ENCODE measurements at places on chromosomes 11 and 22.
A peak's percentile ranks its signal among the peaks of the same experiment; 100 is the strongest.

DNA sequence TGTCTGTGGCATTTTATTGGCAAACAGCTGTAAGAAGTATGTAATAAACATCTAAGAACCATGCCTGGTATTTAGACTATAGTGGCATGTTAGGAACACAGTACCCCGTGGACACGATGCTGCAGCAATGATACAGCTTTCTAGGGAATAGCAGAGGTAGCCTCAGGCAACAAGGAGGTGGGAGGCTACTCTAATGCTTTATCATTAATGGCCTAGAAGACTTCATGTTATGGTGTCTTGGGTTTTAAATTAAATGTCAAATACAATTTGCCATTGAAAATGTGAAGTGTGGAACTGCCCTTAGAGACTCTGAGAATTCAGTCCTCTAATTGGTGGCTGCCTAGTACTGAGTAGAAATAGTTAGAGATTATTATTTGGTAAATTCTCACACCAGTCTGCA is 516.9 kb downstream of the CNTN5 start:
- no peak for DNase-seq

GRCh38 chr22:38257650-38258250 is 15.1 kb downstream of the TMEM184B start:
- no peak for DNase-seq

DNA sequence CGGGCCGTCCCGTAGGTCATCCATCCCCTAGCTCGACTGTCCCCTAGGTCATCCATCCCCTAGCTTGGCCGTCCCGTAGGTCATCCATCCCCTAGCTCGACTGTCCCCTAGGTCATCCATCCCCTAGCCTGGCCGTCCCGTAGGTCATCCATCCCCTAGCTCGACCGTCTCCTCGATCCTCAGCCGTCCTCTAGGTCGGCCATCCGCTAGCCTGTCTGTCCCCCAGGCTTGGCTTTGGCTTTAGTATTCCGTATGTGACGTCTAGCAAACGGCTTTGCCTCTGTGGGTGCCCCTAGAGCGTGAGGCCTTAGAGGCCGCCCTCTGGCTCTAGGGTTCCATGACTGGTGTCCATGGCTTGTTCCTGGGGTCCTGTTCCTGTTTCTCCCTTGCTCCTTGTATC is 40.6 kb upstream of the BID start:
- no peak for DNase-seq

GRCh38 chr11:73804712-73805111 is 17.0 kb downstream of the MRPL48 start:
- no peak for DNase-seq

DNA sequence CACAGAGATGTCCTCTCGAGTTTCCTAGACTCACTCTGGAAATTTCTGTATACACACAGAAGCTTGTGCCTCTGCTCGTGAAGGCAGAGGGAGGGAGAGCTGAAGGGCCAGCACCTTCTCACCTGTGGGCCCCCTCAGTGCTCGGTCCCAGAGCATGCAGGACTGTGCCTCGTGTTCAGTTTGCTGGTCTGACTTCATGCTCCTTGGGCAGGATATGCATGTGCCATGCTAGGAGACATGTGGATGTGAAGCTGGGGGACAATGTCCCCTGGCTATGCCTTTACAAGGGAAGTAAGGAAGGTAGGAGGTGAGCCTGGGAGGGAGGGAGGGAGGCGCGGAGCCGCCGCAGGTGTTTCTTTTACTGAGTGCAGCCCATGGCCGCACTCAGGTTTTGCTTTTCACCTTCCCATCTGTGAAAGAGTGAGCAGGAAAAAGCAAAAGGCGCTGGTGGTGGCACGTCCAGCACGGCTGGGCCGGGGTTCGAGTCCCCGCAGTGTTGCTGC is 22.6 kb downstream of the NEAT1 start:
- no peak for DNase-seq

DNA sequence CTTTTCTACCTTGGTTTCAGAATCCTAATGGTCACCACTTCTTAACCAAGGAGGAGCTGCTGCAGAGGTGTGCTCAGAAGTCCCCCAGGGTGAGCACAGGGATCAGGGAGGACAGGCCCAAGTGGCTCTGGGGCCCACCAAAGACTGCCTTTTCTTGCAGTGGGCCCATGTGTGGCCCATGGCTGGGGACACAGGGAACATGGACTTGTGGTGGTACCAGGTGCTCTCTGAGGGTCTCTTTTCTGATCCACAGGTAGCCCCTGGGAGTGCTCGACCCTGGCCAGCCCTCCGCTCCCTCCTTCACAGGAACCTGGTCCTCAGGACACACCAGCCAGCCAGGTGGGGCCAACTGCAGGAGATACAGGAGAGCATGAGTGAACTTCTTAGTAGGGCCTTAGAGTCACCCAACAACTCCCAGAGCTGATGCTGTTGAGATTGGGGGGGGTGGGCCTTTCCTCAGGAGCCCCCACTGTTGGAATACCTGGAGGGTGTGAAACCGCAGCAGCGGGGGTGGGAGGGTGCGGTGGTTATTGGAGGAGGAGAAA is 2.0 kb downstream of the MUS81 start:
- DNase-seq = no peak

DNA sequence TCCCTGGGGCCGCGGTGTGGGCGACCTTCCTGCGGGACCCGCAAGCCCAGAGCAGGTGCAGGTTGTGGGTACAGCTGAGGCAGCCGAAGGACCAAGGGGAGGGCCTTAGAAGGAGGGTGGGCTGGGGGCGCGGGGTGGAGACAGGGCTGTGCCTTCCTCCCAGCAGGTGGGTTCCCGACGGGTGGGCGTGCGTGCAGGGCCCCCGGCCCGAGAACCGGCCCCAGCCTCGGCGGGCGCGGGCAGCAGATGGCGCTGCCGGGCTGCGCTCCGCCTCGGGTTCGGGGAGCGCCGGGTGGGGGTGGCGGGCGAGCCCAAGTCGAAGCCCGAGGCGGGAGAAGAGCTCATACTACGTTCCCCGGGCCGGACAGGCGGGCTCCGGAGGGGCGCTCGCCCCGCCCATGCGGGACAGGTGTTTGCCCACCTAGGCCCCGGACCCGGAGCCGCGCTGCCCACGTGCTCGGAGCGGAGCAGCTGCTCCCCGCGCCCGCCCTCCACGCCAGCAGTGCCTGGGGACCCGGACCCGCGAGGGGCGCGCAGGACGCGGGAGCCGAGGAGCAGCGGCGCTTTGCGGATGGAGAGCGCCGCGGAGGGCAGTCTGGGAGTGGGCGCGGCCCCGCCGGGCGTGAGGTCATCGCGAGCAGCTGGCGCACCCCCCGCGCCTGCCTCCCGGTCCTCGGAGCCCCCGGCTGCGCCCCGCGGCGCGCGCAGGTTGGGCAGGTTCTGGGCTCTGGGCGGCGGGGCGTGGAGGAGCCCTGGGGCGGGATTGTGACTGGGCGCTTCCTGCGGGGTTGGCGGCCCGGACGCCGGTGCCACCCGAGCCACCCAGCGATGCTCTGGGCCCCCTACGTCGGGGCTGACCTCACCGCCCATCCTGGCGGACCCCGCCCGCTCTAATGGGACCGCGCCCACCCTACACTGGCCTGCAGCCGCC is 25.3 kb downstream of the DUSP8 start:
- peak; percentile 9 for DNase-seq

DNA sequence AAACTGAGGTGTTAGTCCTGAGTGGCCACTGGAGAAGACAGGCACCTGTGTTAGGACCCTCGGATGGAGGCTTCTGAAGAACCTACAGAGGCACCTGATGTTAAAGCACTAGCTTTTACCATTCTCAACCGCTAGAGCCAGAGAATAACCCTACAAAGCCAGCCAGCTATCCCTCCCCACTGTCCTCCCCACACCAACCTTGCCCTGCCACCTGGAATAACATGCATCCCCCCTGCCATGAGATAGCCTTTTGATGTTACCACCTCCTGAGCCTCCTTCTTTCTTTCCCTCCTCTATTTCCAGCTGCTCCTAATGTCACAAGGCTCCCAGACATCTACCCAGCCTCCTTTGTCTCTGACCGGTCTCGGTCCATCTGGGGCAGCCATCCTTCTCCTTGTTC is 28.1 kb downstream of the COMMD9 start:
- DNase-seq = no peak

DNA sequence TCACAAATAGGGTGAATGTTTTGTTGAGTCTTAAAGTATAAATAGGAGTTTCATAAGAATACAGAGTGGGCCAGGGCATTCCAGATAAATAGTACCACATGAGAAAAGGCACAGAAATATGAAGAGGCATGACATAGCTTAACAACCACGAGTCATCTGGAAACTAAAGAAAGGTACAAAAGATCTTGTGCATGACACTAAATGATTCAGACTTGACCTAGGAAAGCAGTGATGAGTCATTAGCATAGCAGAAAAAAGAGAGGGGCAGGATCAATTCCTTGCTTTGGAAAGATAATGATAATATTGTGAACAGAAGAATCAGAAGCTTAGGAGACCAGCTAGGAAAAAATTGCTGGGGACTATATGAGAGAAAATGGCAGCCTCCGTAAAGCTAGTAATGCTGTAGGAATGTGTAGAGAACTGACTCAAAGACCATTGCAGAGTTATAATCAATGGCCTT is 47.6 kb upstream of the FIBIN start:
- no peak for DNase-seq

GRCh38 chr11:65792456-65792855 is 5.6 kb downstream of the OVOL1 start:
- no peak for DNase-seq

- DNase-seq = peak; percentile 21
These were observed 27.2 kb downstream of the IGSF9B start for GRCh38 chr11:133929401-133930052.

GRCh38 chr11:72759468-72759985 is 7.3 kb upstream of the ARAP1 start:
- no peak for DNase-seq

DNA sequence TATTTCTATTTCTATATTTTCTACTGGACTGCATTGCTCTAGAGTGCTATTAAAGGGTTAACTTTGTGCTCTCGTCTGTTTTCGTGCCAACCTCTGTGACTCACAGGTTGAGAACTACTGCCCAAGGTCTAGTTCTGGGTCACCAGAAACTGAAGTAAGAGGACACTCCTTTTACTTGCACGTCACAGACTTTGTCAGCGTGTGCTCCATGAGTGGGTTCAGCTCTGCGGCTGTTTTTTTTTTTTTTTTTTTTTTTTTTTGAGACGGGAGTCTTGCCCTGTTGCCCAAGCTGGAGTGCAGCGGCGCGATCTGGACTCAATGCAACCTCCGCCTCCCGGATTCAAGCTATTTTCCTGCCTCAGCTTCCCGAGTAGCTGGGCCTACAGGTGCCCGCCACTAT is 49.8 kb downstream of the CLMP start:
- DNase-seq = no peak

GRCh38 chr11:119802670-119803069 is 73.7 kb upstream of the NECTIN1 start:
- DNase-seq = no peak

DNA sequence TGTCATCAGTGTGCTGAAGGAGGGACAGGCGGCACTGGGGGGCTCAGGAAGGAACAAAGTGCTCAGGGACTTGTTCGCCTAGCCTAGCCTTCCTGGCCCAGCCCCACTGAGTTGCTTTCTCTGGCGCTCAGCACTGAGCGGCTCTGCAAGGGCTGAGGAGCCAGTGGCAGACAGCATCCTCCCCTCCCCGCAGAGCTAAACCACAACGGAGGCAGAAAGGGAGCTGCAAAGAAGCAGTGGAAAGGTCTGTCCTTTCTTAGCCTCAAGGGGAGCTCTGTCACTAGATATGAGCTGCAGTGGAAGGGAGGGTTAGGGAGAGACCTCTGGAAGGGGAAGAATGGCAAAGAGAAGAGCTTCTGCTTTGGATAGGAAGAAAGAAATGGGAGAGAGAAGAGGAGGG is 89.7 kb upstream of the PHOX2A start:
- peak; percentile 41 for DNase-seq

DNA sequence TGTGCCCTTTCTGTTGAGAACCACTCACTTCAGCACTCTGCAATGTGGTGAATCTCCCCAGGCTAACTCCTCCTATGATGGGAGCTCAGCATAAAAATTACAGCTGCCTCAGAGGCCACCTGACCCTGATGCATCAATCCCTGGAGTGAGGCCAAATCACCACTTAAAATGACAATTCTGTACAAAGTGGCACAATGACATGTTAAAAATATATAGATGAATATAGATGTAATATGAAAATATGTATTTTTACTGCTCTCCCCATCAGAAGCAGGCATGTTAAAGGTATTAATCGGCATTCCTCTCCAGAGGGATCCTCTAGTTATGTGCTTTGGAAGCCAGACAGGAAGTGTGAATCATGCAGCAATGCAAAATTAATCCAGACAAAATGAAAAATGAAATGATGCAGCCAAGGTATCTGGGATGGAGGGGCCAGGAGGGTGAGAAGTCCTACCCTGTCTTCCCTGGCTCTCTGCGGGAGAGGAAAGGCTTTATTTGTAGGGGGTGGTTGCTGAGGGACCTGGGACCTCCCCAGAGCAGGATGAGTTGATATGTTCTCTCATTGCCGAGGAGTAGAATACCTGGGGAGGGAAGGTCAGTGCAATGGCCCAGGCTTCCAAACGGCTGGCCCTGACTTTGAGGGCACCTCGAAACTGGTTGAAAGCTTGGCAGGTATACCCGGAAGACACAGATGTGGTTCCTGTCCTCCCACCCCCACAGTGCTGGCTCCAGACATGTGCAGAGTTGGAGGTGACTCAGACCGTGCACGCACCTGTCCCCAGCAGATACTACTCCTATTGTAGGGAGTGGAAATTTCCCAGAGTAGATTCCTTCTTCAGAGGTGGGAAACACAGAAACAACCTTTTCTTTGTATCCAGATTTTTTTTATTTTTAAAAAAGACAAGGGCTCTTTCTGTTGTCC is 347.9 kb upstream of the NCAM1 start:
- no peak for DNase-seq

DNA sequence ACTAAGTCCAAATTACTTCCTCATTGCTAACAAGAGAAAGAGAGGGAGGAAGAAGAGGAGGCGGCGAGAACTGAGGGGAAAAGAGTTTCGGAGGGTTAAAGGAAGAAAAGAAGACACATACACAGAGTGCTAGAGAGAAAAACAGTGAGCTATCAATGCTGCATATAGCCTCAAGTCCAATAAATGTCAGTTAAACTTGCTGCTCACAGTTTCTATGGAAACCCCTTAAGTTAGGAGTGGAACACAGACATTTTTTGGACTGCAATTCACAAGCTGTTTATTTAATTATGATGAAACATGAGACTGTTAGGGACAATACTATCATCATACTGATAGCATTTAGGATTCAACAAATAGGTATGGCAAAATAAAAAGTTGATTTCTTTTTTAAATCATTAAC is 1320.4 kb downstream of the LRRC4C start:
- no peak for DNase-seq

- no peak for DNase-seq
These were observed 63.4 kb downstream of the IGLL5 start for GRCh38 chr22:22951035-22951434.

DNA sequence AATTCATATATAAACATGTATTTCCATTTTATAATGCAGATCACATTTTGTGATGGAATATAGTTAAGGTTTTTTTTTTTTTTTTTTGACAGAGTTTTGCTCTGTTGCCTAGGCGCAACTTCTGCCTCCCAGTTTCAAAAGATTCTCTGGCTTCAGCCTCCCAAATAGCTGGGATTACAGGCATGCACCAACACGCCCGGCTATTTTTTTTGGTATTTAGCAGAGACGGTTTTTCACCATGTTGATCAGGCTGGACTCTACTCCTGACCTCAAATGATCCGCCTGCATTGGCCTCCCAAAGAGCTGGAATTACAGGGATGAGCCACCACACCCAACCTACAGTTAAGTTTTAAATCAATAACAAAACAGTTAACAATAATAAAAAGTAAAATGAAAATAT is 18.8 kb downstream of the XKR3 start:
- DNase-seq = no peak

- no peak for DNase-seq
These were observed 34.6 kb downstream of the RASD2 start for GRCh38 chr22:35575116-35575748.

- peak; percentile 24 for DNase-seq
These were observed 1406.1 kb upstream of the TENM4 start for GRCh38 chr11:80846979-80847378.

GRCh38 chr11:111684251-111684650 is 81.9 kb downstream of the PPP2R1B start:
- DNase-seq = no peak
